ENCODE measurements at places on chromosomes 7 and 10. TPM values are rescaled to one million over a fixed set of nuclear protein-coding genes. Genes with fewer than 3 reads are reported as not detected.

The MRLN gene
- not detected for total RNA-seq

DNA sequence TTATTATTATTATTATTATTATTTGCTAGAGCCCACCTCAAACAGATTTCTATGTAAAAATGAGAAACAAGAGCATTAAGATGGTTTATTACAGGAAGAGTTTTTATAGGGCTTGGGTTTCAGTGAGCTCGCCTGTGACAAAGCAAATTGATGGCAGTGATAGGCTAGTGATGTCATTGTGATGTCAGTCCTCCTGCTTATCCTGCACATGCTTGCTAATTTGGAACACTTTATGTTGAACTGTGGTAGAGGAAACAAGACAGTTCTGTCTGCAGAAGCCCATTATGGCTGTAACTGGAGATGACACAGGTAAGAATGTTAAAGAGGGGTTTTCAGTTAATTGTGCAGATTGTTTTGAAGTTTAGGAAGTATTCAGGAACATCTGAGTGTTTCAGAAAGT, 68.3 kb downstream of the CREM start:
- peak; percentile 10 for DNase-seq

GRCh38 chr7:47007471-47007870, 574.4 kb downstream of the TNS3 start:
- DNase-seq: no peak

The TAS2R3 gene
- 0.49 TPM for total RNA-seq

The ADRA2A gene
- 0.05 TPM for total RNA-seq

DNA sequence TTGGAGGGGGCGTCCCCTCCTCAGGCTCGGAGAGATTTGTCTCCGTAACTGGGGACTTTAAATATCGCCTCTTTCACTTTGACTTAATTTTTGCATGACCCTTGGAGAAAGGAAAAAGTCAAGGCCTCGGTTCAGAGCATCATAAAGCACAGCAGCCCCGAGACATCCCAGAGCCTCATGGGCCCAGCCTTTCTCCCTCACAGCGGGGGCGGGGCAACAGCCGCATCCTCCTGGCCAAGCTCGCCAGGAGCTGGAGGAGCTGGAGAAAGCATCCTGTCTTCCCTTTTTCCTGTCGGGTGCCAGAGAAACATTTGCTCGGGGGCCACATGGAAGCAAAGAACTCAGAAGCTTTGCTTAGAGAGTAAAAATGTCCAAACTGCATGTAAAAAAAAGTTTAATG, 43.6 kb upstream of the DPYSL4 start:
- DNase-seq: no peak

The VGF gene
- total RNA-seq: 4.4 TPM

DNA sequence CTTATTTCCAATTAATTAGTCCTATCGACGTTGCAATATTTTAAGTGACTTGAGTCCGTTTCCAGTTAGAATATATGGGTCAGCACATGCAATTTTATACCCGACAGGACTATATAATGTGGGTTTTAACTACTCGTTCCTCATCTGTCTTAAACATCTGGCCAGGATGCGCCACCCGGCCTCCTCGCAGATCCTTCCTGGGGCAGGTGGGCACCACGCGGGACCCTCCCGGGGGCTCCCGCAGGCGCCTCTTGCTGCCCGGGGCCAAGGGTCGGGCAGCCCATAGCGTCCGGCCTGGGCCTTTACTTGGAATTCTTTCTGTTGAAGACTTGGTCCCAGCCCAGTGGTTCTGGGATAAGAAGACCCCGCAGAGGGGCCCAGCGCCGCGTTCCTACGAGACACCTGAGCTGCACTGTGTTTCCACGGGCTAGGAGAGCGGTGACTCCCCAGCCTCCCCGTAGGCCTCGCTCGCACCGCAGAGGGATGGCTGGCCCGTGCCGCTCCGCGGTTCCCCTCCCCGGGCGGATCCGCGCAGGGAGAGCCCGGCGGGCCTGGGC, 10.1 kb upstream of the MNX1 start:
- no peak for DNase-seq

- DNase-seq: no peak
Measured at GRCh38 chr10:88491314-88491713, 91.8 kb downstream of the RNLS start.

The AASS gene
- total RNA-seq: 0.31 TPM

DNA sequence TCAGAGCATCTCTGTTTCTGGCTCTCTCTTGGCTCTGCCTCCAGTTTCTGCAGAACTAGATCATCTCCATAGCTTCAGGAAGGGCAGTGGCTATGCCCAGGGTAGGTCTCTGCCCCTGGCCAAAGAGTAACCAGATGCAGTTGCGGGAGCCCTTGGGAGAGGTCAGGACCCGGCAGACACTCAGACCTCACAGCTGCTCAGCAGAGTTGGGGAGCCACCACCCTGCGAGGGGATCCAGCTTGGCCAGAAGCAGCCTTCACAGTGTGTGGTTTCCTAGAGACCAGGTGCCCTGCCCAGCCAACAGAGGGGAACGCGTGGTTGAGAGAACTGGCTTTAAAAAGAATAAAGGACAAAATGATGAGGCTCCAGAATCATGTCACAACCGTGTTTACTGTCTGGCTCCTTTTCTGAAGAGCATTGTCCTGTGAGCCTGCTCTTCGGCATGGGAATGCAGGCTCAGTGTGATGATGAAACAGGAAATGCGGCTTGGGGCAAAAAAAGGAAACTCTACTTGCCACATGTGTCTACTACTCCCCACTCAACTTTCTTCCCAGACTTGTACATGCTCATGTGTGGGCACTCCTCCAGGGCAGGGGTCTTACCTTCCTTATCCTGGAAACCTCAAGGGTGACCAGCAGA, 243.1 kb downstream of the INHBA start:
- no peak for DNase-seq

The NUTM2E gene
- 0.08 TPM for total RNA-seq

DNA sequence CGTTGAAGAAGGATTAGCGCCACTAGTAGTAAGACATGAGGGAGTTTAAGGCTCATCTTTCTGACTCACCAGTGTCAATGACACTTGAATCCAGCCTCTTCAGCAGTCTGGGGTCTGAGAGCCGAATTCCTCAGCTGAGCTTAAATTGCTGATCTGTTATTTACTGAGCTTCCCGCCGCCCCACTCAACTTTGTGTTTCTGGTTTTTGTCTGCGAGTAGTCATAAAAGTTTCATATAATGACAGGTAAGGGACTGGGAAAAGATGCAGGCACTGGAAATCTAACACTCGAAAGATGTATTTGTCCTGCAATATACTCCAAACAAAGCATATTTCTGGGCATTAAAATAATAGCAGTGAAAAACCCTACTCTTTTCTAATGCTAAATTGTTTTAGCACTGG, 51.2 kb upstream of the RELN start:
- DNase-seq: no peak

GRCh38 chr10:74786126-74786525, 40.3 kb upstream of the KAT6B start:
- no peak for DNase-seq

- DNase-seq: no peak
Measured at GRCh38 chr10:80201608-80202141, 3.7 kb downstream of the ANXA11 start.

The FAS gene
- 8.1 TPM for total RNA-seq

DNA sequence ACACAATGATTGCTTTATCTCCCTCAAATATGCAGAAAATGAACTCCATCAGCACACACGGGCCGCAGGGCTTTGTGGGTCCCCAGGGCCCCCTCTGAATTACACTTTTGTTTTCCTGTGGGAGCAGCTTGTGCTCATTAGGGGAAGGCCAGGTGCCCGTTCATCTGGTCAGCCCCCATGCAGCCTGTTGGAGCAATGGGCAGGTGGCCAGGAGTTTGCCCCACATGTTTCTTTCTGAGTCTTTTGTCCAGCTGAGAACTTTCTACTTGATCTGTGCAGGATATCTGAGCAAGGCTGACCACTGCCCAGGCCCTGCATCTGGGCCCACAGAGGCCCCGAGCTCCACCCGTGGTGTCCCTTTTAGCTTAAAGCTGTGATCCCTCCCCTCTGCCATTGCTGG, 105.3 kb upstream of the FAM20C start:
- DNase-seq: no peak

DNA sequence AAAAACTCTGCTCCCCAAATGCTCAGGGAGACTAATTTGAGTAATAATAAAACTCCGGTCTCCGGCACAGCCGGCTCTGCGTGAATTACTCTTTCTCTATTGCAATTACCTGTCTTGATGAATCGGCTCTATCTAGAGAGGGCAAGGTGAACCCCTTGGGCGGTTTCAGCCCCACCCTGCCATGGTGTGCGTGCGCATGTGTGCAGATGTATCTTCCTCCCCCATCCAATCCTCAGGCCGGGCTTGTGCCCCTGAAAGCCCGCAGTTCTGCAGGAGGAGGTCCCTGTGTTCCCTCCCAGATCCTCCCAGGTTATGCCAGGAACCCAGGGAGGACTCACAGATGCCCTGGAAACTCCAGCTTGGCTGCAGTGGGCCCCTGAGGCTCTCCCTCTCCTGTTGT, 48.3 kb upstream of the MYL10 start:
- DNase-seq: no peak

The SERPINE1 gene
- total RNA-seq: 370 TPM

The CPA4 gene
- total RNA-seq: 3.1 TPM

The CCDC172 gene
- not detected for total RNA-seq

DNA sequence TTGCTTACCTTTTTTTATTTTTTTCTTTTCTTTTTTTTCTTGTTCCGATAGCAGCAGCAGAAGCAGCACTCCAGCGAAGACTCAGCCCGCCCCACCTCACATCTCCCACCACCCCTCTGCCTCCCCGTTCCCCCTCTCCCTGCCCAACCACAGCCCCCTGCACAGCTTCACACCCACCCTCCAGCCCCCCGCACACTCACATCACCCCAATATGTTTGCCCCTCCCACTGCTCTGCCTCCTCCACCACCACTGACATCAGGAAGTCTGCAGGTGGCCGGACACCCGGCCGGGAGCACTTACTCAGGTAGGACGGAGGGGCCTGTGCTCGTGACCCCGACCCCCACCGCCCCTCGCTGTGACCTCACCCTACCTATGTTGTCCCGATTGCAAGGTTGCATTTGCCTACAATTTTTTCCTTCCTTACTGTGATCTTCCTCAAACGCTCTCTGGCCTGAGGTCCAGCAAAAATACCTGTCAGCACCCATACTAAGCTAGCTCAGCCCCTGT, 367.2 kb upstream of the GALNT17 start:
- DNase-seq: no peak

DNA sequence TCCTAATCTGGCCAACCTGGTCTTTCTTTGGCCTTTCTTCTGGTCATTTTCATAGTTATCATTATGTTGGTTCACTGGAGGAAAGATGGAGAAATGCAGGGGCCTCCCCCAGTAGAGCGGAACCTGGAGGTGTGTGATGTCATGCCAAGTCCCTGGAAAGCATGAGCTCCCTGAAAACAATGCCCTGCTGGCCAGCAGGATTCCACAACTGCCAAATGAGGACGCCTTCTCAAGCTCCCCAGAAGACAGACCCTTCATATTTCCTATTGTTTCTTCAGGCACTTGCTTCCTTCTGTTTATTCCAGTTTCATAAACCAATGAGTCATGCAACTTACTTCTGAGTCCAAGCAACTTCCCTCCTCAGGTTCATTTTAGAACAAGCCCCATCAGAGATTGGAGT, 339.0 kb downstream of the GATA3 start:
- no peak for DNase-seq

GRCh38 chr10:77591238-77591880, 46.2 kb downstream of the KCNMA1 start:
- DNase-seq: no peak

The GLI3 gene
- total RNA-seq: 3.7 TPM

GRCh38 chr7:786472-787255, 45.6 kb upstream of the SUN1 start:
- DNase-seq: peak; percentile 39

Data from Panc1 (cell line).